CD4-positive, alpha-beta T cell treated with Interferon gamma for 1 hour (primary cell): ENCODE measurements at places on chromosomes 6 and 20.

GRCh38 chr20:31602779-31603441 lies 2.2 kb upstream of the ID1 start:
- peak; percentile 40 for DNase-seq

- no peak for DNase-seq
Measured at GRCh38 chr6:157983406-157984119, 1.9 kb downstream of the SYNJ2 start.

GRCh38 chr6:157584036-157584435 lies 203.0 kb downstream of the ZDHHC14 start:
- DNase-seq: no peak

DNA sequence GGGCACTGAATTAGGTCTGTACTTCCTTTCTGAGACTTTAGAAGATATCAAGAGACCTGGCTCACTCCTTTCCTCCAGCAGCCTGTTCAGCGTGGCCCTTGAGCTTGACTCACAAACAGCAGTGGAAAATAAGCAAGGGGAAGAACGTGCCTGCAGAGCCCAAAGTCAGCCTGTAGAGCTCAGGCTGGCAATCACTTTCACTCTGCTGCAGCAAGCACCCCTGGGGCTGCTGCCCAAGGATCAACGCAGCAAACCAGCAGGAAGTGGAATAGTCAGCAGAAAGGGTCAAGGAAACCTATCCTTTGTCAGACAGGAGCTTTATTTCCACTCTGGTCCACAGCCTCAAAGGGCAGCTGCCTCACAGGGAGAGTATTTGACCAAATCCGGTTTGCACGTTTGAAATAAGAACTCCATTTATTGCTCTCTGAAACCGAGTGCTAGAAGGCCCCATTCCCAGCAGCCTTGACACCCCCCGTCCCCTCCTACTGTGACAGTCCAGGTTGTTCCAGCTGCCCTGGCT lies 77.4 kb downstream of the PRDM1 start:
- DNase-seq: peak; percentile 57

- no peak for DNase-seq
Measured at GRCh38 chr6:6246544-6246943, 73.9 kb downstream of the F13A1 start.

DNA sequence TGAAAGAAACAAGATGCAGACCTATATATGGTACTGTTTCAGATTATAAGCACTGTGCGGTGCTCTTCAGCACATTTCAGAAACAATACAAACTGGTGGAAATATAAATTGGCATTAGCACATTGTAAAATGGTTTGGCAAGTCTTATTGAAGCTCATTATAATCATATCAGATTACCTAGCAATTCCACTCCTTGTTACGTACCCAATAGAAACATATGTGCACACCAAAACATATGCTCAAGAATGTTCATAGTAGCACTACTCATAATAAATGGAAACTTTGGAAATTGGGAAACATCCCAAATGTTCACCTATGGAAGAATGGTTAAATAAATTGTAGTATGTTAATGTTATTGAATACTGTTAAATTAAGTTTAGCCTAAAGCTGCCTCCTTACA lies 54.9 kb upstream of the PLEKHG1 start:
- DNase-seq: no peak

DNA sequence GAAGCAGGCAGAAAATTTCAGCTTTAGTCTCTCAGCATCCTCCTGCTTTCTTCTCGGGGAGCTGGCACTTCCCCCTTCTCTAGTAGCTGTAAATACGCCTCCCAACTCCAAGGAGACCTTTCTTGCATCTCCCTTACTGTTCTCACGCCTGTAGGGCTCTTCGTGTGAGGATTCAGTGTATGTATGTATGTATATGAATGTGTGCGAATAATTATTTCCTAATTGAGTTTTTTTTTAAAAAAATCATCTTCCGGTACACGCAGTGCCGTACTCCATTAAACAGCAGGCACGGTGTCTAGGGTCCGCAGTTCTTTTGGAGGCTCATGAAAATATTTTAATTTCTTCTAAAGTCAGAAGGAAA lies 85.4 kb downstream of the HFE start:
- peak; percentile 28 for DNase-seq

DNA sequence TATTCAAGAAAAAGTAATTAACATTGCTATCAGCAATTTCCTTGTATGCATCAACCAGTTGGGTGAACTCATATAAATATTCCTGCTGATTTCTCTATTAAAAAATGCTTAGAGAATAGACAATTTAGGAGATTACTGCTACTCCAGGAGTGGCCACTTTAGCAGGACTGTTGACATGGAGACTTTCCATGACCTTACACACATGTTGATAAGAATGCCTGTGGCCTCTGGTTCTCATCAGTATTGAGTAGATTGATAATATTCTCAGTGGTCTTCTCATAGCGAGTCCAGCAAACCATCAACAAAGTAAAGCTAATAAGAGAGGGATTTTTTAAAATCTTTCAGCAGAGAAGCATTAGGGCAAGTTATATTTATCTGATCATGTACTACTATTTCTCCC lies 208.4 kb upstream of the MARCKS start:
- DNase-seq: no peak

GRCh38 chr6:109381747-109382575 lies at the start of gene CD164:
Gene CD164 (minus strand): TSS chr6:109382467. CDS start chr6:109382378, 89 bp downstream.
- peak; percentile 93 for DNase-seq

- DNase-seq: no peak
Measured at GRCh38 chr6:81876971-81877370, 124.5 kb upstream of the TENT5A start.

DNA sequence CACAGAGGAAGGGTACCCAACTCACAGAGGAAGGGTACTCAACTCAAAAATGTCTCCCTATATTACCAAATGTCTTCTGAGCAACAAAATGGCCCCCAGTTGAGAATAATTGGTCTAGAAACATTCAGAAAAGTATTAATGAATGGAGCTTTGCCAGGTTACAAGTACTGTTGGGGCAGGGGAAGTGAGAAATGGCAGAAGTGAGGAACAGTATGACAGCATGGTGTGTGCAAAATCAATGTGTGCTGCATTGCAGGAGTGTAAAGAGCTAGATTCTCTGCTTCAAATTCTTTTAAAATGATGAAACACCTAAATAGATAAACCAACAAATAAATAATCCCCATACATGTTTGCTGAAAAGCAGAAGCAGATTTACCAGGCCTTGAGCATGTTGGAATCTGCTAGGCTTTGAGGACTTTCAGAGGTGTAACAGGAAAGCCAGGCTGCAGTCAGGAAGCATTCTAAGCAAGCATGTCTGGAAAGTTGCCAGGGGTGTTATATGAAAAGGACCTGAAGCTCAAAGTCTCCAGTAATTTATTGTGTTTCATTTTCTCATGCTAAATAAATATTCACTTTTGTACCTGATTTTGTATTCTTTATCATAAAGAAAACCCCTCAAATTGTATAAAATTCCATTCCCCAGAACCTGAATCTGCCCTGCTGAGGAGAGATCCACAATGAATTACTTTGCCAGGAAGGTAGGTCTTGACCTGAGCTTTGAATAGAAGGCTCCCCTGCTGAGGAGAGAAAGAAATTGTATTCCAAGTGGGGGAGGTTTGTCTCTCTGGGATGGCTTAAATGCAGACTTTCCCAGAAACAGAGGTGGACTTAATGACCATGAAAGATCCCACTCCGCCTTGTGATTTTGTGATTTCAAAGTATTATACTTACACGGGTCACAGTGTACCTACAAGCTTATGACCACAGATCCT lies 265.0 kb upstream of the MARCKS start:
- no peak for DNase-seq

- DNase-seq: no peak
Measured at GRCh38 chr6:14283600-14284235, 166.1 kb downstream of the CD83 start.

DNA sequence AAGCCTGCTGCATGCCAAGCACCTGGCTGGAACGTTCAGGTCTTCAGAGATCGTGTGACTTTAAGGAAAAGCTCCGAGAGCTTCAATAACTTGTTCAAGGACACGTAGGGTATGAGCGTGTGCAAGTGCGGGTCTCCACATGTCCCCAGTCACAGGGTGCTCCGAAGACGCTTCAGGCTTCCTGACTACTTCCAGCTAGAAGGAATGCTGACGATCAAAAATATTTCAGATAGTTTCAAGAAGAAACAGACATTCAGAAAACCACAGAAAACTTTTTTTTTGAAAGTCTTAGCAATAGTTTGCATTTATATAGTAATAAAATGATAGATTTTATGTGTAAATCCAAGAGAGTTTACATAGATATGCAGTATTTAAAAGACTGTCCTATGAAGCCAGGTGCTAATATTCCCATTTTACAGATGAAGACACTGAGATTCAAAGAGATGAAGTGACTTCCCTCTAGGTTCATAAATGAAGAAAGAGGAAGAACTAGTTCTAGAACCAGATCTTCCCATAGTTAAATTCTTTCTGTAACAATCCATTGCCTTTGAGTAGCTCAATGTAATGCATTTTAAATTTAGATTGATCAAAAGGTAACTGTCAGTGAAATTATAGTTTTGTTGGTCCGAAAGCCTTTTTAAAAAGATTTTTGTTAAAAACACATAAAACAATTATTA lies 247.6 kb downstream of the MYLK4 start:
- DNase-seq: no peak

GRCh38 chr6:42078386-42078785 lies 28.1 kb downstream of the TAF8 start:
- no peak for DNase-seq

GRCh38 chr20:43949741-43950618 lies 35.3 kb downstream of the TOX2 start:
- peak; percentile 65 for DNase-seq

DNA sequence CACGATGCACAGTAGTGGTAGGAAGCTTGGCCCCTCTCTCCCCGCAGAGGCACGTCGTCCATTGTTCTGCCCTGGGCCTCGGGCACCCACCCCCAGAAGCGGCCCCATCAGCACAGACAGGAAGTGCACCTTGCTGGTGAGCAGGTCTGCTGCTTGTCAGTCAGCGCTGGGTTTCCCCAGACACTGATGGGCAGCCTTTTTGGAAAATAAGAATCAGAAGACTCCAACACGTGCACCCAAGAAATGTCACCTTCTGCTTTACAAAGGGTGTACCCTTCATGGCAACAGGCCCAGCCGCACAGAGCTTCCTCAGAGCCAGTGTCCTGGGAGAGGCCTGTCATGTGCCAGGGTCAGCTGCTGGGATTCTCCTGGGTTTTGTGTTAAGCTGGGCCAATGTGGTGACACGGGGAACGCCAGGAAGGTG lies 34.7 kb upstream of the IRF4 start:
- peak; percentile 39 for DNase-seq

DNA sequence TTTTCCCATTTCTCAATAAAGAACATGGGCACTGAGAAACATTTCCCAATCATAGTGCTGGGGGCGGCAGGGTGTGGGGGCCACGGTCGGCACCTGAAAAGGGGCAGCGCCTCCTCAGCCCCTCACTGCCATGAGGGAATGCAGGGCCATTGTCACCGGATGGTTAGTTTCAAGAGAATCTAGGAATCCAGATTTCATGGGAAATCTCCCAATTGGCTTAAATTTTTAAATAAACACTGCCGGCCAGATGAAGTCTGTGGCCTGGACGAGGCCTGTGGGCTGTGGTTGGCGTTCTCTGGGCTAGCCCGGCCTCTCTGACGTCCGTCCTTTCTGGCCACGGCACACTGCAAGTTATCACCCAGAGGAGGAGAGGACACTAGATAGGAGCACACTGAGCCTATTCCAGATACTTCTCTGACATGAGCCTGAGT lies 25.6 kb downstream of the MANBAL start:
- no peak for DNase-seq

DNA sequence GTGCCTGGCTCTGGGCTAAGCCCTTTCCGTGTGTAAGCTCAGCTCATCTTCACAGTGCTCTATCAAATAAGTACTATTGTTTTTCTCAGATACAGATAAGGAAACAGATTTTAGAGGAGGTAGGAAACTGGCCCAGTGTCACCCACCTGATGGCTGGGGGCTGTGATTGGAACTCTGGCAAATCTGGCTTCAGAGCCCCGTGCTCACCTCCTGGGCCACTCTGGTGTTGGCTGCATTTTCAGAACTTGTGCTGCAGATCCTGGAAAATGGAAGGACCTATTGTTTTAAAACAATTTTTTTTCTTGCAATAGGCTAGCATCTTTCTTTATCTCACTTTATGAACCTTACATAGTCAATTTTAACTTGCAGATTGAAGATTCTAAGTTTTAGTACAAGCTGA lies 5.7 kb downstream of the STX16 start:
- DNase-seq: no peak

DNA sequence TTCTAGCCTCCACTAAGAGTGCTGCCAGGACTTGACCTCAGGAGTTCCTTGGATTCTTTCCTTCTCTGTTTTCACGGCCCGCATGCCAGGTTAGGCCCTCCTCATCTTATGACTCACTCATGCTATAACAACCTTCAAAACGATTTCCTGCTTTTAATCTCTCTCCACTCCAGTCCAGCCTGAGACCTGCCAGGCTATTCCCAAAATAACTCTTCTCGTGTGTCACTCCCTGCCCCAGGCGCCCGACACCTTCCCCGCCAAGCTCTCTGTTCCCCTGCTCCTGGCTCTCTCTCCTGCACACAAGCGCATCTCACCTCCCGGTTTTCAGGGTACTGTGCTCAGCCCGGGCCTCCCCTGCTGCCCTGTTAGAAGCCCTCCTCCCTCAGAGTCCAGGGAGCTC lies 64.1 kb upstream of the RPS6KA2 start:
- DNase-seq: no peak

- DNase-seq: no peak
Measured at GRCh38 chr20:4509825-4510522, 211.7 kb upstream of the PRND start.

- DNase-seq: no peak
Measured at GRCh38 chr20:44615876-44616603, 33.7 kb downstream of the PKIG start.

- no peak for DNase-seq
Measured at GRCh38 chr6:66675906-66676305, 968.9 kb upstream of the EYS start.

DNA sequence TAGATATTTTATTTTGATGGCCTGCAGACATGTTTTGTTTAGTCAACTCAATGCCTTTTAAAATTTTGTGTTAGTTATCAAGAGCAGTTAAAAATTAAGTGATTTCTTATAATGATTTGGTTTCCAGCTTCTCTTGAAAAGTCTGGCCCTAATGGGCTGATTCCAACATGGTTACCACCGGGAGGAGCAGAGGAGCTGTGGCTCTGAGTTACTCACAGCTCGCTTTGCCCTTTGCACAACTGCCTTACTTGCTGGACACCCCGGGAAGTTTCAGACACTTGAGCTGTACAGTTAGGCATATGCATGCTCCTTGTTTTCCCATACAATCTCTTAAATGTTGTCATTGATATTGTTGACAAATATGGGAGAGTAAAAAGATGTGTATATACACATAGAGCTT lies 173.1 kb upstream of the MMS22L start:
- DNase-seq: no peak

GRCh38 chr6:4812068-4812467 lies 35.9 kb downstream of the CDYL start:
- no peak for DNase-seq

GRCh38 chr20:61804752-61805295 lies 260.9 kb downstream of the TAF4 start:
- no peak for DNase-seq

GRCh38 chr20:56187534-56188165 lies 60.9 kb upstream of the MC3R start:
- DNase-seq: no peak

GRCh38 chr20:4894981-4895381 lies 106.3 kb downstream of the SLC23A2 start:
- no peak for DNase-seq
